ENCODE measurements at places on chromosomes 16 and 17.
A peak's percentile ranks its signal among the peaks of the same experiment; 100 is the strongest.

DNA sequence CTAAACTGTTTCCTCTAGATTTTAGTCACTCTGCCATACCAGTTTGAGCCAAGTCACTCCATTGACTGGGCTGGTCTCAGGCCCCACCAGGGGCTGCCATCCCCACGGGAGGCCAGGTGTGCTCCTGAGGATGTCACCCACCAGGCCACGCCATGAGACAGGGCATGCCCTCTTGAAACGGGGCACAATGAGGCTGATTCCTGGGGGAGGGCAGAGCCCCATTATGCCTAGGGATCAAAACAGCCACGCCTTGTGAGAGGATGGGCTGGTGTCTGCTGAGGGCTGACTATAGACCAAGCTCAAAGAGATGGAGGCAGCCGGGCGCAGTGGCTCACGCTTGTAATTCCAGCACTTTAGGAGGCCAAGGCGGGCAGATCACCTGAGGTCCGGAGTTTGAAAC, 21.5 kb downstream of the GINS2 start:
- H3K4me3 ChIP-seq, result no peak overlapping the region
- DNase-seq, result no peak
- no peaks in the 10 kb centered on the region for H3K27me3 ChIP-seq
- peaks cover 100% of the 10 kb centered on the region for H3K36me3 ChIP-seq
- H3K27ac ChIP-seq, result no peak overlapping the region
- H3K4me1 ChIP-seq, result no peaks in the 10 kb centered on the region

DNA sequence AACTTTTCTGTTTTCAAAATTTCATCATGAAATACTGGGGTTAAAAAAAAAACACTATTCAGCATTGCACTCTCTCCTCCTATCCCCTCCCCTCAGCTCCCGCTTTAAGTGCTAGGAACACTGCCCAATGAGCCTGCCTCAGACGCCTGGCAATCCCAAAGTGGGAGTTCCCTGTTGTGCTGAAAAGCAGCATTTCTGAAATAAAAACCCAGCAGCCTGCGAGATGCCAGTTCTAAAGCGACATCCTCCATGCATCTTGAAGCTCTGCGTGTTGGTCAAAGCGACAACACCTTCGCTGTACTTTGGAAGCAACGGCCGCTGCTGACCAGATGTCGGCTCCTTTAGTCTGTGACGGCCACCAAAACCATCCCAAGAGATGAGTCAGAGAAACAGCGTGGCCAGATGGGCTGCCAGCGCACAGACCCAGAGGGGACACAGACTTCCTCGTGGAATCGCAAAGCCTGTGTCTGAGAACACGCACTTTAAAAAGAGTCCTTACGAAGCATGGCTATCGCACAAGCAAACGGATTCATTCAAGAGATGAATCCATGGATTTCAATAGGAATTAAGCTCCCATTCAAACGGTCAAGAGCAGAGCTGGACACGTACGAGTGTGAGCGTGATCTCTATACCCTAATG, 32.8 kb downstream of the FBXO31 start:
- H3K27ac ChIP-seq, result no peak overlapping the region
- H3K4me3 ChIP-seq, result peak overlapping the region; percentile 19
- no peak for DNase-seq

DNA sequence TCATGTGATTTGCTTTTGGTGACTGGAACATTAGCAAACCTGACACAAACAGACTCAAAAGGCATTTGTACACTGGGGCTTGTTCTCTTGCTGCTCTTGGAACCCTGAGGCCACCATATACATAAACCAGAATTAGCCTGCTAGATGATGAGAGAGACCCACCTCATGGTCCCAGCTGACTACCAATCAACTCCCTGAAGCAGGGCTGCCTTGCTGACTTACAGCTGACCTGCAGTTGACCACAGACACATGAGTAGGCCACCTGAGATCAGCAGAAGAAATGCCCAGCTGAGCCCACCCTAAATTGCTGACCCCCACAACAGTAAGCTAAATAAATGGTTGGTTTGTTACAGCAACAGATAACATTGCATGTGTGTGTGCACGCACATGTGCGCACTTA, 28.7 kb downstream of the BRIP1 start:
- H3K4me3 ChIP-seq, result no peak overlapping the region
- no peaks in the 10 kb centered on the region for H3K36me3 ChIP-seq
- no peaks in the 10 kb centered on the region for H3K4me1 ChIP-seq
- H3K27me3 ChIP-seq, result no peaks in the 10 kb centered on the region

- DNase-seq, result no peak
- peaks cover 28% of the 10 kb centered on the region for H3K4me1 ChIP-seq
- no peak overlapping the region for H3K4me3 ChIP-seq
- no peaks in the 10 kb centered on the region for H3K27me3 ChIP-seq
- H3K27ac ChIP-seq, result no peak overlapping the region
Measured at GRCh38 chr16:23089111-23089510, 60.1 kb downstream of the USP31 start.

DNA sequence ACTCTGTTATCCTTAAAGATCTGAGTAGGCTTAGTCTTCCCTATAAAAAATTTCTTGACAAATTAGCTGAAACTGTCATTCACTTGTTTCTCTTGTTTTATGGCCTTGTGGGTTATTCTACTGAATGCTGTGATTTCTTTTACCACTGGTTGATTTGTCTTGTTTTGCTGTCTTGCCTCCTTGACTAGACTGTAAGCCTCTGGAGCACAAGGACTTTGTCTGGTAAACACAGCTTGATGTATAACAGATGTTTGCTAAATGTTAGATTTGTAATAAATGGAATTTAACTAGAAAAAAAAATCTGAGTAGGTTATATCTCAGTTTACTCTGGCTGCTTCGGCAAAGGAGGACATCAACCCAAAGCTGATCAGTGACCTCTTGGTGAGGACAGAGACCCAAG, 21.6 kb downstream of the VAC14 start:
- H3K36me3 ChIP-seq, result peaks cover 5% of the 10 kb centered on the region
- no peak overlapping the region for H3K27ac ChIP-seq
- no peak overlapping the region for H3K4me3 ChIP-seq
- H3K27me3 ChIP-seq, result no peaks in the 10 kb centered on the region
- no peak for DNase-seq

GRCh38 chr17:37338847-37339246, 36.9 kb upstream of the C17orf78 start:
- H3K36me3 ChIP-seq, result no peaks in the 10 kb centered on the region
- H3K27ac ChIP-seq, result no peak overlapping the region
- H3K4me1 ChIP-seq, result no peaks in the 10 kb centered on the region

Measured in heart right ventricle (tissue), 16 donors.